SHP77 (cell line): ENCODE measurements at places on chromosomes 6 and 20.

DNA sequence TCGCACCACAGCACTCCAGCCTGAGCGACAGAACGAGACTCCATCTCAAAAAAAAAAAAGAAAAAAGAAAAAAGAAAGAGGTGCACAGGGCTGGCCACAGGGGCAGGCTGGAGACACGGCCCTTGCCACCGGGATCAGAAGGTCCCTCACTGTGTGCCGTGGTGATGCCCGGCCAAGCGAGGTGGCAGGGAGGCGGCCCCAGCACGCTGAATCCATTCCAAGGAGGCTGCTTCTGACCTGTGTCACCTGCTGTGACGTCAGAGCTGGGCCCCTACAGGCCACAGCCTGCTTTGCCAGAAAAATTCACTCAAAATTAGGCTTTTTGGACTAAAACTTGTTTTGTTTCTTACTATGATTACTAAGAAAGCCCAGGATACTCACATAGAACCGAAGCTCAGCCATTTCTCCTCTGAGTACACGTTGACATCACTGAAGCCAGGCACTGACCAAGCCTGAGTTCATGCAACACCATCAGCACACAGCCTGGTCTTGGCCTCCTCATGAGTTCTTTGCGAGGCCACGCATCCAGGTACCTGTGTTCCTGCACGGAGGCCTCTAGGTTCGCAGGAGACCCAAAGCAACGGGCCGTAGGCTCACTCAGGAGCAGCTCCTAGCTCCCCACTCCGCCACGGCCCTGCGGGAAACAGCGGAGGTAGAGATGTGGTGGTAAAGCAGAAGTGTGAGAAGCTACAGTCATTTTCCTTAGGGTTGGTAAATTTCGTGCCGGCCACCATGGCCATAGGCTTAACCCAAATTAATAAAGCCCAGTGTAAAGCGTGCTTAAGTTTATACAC, 67.8 kb downstream of the THBS2 start:
- no peak for DNase-seq

DNA sequence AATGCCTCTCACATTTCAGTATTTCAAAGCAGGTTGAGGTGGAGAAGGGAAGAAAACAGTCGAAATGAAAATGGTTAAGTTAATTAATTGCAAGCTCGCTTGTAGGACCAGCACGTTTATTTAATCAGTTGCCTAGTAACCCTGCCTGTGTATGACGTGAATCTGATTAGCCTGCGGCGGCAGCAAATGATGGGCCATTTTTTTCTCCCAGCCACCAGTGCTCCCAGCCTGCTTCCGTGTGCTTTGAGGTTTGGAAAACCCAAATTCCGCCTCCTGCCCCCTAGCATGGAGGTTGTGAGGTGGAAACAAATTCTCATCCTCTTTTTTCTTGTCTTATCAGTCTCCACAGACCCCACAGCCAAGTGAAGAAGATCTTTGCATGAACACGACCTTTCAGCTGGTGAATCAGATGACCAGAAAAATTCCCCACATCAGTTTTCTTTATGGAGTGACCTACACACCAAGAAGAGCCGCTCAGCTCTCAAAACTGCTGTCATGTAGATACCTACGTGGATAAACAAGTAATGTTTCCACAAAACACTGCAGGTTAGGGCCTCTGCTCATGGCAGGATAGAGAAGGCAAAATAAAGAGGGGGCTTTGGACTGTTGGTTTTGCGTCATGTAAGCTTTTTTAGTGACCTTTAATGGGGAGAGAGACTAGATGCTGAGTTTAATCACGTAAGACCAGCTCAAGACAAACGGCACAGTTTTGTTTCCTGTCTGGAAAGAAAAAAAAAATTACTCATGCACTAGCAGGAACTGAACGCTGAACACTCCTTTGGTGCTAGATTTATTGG, 572.9 kb upstream of the NOX3 start:
- DNase-seq, result peak; percentile 65

DNA sequence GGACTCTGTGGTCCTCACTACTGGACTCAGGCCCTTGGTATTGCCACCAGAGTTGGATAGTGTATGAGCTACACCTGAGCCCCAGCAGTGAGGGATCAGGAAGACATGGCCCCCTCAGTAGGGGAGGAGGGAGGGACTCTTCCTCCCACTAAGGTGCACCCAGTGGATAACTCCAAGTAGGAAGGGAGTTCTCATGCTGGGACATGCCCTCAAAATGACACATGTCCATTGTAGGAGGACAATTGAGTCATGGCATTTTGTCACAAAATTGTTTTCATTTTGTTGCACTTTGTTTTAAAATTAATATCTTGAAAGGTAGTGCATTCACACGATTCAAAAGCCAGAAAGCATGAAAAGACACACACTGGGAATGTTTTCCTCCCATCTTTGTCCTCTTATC, 127.2 kb downstream of the FOXO3 start:
- DNase-seq, result no peak

- DNase-seq, result peak; percentile 61
Measured at GRCh38 chr20:46051556-46052308, 22.7 kb downstream of the SLC12A5 start.

- DNase-seq, result no peak
Measured at GRCh38 chr6:57162028-57162427, 10.1 kb upstream of the BAG2 start.

- no peak for DNase-seq
Measured at GRCh38 chr6:20564269-20564668, 30.0 kb downstream of the CDKAL1 start.

GRCh38 chr6:25675167-25675566, 23.2 kb downstream of the SCGN start:
- no peak for DNase-seq

GRCh38 chr6:22784601-22785410, 215.4 kb downstream of the HDGFL1 start:
- no peak for DNase-seq

DNA sequence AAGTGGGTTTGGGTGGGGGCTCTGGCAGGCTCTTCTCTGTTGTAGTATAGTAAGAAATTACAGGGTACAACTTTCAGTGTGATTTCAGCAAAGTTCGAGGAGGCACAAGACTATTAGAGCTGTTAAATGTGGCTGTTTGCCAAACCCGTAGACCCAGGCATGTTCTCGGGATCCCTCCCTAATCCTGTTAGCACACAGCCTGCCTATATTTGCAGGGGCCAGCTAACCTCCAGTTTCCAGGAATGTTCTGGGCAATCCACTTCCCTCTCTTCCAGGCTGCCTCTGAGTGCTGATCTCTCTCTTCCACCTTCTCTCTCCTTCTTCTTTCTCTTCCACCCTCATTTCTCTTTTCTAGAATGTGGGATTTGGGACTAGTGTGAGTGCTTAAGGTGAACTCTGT, 34.8 kb upstream of the ZFP64 start:
- DNase-seq, result no peak

- DNase-seq, result no peak
Measured at GRCh38 chr6:141484711-141485110, 648.0 kb upstream of the GJE1 start.

DNA sequence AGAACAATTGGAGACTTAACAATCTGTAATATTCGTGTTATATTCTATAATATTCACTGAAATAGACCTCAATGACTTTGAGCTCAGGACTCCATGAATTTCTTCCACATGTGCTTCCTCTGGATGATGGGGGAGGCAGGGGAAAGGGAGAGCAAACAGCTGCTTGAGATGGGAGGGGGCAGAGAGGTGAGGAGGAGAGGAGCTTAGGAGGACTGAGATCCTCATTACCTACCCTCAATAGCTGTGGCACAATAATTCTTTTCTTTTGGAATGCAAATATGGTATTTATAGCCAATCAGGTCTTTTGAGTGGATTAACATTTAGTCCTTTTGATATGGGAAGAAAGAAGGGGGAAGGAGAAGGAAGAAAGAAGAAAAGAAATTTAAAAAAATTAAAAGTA, 64.1 kb upstream of the ZNF217 start:
- no peak for DNase-seq

GRCh38 chr6:46287681-46288080, 116.9 kb upstream of the ENPP5 start:
- no peak for DNase-seq

DNA sequence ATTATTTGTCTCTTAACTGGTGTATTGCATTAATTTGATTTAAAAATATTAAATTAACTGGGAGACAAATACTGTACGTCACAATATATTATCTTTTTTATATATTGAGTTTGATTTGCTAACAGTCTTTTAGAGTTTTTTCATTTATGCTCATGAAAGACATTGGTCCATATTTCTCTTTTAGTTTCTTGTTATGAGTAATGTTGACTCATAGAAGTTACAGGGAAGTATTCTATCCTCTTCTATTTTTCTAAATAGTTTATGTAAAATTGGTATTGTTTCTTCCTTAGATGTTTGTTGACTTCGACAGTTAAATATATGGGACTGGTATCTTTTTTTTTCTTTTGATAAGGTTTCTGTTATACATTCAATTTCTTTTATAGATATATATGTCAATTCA, 1115.6 kb upstream of the CITED2 start:
- DNase-seq, result no peak

DNA sequence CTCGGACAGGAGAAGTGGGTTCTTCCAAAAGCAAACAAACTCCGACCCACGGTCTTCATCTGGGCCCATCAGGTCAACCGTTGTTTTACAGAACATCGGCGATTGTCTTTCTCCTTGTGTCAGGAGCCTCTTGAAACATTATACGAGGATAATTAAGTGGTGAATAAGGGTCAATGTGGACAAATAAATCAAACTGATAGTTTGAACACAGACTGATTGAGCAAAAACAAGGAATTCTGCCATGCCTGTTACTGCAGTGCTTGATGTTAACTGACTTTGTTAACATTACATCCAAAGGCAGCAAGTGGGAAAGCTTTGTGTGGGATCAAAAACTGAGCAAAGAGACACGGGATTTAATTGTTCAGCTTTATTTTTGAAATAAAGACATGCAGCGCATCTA, 101.1 kb upstream of the IFNGR1 start:
- no peak for DNase-seq

DNA sequence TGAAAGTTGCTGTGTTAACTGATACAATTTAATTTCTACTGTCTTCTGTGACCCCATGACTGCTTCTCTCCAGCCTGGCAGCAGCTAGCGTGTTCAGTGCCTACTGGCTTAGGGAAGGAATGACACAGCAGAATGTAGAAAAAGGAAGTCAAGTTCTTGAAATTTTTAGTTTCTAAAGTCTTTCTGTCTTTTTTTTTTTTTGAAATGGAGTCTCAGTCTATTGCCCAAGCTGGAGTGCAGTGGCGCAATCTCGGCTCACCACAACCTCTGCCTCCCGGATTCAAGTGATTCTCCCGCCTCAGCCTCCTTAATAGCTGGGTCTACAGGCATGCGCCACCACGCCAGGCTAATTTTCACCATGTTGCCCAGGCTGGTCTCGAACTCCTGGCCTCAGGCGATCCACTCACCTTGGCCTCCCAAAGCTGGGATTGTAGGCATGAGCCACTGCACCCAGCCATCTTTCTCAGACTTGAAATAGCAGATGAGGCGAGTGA, 39.3 kb downstream of the PCNA start:
- no peak for DNase-seq

DNA sequence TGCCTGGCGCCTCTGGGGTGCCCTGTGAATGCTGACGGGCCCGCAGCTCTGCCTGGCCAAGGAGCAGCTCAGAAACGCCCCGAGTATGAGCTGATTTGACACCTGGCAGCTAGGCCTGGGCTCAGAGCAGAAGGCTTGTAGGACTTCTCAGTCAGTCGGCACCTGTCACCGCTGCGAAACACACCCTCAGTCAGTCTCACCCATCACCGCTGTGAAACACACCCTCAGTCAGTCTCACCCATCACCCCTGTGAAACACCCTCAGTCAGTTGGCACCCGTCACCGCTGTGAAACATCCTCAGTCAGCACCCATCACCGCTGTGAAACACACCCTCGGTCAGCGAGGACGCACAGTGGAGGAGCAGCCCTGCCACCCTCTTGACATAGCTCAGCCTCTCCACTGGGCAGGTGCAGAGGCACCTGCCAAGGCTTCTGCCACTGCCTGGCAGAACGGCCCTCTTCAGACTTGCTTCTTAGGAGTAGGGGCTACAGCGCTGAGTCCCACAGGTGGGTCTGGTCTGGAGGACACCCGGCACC, 109.0 kb downstream of the PSMB1 start:
- DNase-seq, result peak; percentile 59

- no peak for DNase-seq
Measured at GRCh38 chr20:47167846-47168245, 188.7 kb downstream of the ZMYND8 start.

GRCh38 chr6:129946439-129947140, 71.8 kb upstream of the L3MBTL3 start:
- DNase-seq, result no peak

- no peak for DNase-seq
Measured at GRCh38 chr6:118581489-118581959, 33.4 kb downstream of the PLN start.

GRCh38 chr6:81755551-81755950, 3.1 kb upstream of the TENT5A start:
- no peak for DNase-seq

DNA sequence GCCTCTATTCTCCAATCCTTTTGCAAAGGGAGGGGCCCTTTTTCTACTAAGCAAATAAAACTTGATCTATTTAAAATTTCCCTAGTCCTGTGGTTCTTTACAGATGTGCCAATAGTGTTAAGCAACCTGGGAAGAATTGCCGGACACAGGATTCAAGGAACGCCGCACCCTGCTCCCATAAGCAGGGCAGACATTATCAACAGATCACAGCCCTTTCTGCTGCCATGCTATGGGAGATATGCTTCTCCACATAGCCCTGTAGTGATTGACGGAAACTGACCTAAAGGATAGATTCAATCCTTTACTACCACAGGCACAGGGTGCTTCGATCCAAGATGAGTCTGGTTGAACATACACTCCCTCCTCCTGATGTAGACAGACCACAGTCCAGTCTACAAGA, 118.4 kb upstream of the TRAF3IP2 start:
- DNase-seq, result no peak

DNA sequence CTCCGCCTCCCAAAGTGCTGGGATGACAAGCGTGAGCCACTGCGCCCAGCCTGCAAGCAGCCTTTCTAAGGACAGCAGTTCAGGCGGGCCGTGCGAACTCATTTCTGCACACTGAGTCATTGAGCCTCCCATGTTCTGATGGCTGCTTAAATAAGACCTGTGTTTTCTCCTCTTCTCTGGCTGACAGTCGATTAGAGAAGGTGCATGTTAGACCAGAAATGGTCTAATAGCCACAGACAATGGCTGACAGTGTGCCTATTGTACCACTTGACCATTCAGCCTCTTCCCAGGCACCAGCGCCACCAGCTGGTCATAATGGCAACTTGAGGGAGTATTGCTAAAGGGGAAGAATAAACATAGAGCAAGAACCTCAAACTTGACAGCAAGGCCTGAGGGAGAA, 6.2 kb downstream of the CST11 start:
- DNase-seq, result peak; percentile 52

DNA sequence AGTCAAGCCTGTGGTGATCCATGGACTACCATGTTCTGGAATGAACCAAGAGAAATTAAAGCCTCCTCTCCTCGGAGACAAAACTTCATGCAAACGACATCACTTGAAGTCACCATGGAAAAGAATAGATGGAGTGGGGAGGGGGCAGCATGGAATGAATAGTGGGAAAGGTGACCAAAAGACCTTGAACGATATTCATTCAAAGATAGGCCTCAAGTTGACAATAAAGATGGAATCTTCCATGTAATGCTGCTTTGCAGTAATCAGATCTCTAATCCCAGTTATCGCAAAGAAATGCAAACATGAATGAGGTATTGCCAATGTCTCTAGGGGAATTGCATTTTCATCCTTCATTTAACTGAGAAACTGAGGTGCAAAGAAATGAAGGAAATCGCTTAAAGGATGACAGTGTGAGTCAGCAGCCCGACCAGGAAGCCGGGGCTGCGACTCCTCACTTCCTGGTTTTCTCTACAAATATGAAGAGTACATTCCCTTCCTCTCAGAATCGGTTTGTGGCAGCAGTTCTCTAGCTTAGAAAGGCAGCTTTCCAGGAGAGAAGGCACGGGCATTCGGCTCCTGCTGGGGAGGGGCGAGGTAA, 65.6 kb upstream of the RREB1 start:
- no peak for DNase-seq

- DNase-seq, result no peak
Measured at GRCh38 chr6:130313206-130313605, 52.6 kb upstream of the TMEM200A start.
